ENCODE measurements at places on chromosomes 4 and X. TPM values are rescaled to one million over a fixed set of nuclear protein-coding genes. Genes with fewer than 3 reads are reported as not detected.

NEUROG2 gene
- polyA plus RNA-seq = not detected

NSUN7 gene
- polyA plus RNA-seq = 0.66 TPM

RASSF6 gene
- polyA plus RNA-seq = 0.12 TPM

GRCh38 chr4:143411527-143412419 lies 75.1 kb downstream of the GAB1 start:
- DNase-seq = peak; percentile 42

DNA sequence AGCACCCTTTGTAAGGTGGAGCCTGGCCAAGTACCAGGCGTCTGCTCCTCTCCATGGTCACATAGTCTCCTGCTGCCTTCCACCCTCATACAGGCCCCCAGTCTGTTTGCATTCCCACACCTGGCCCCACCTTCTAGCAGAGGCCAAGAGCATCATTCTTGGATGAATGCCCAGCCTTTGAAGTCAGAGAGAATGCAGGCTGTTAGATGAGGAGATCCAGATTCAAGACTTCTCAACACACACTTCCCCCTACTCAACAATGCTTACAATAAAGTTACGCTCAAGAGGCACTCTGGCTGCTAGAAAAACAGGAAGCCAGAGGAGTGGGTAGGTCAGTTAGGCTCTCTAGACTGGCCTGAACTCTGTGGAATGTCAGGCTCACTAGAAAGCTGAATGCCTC lies 43.3 kb downstream of the SHROOM4 start:
- DNase-seq = no peak

DNA sequence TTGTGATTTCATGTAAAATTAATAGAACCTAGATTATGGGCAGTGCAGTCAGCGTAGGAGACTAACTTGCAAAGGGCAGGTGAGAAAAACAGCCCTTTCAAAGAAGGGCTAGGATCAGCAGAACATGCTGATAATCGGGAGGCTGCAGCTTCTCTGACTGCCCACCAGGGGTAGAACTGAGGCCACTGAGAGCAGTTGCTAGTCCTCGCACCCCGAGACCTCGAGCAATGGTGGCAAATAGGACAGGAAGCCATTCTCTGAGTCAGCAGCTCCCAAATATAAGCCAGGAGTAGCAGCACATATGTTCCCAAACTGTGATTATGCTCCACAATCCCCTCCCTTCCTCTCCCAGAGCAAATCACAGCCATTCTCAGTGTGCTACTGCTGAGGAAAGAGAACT lies 186.5 kb downstream of the MSL3 start:
- DNase-seq = no peak

DNA sequence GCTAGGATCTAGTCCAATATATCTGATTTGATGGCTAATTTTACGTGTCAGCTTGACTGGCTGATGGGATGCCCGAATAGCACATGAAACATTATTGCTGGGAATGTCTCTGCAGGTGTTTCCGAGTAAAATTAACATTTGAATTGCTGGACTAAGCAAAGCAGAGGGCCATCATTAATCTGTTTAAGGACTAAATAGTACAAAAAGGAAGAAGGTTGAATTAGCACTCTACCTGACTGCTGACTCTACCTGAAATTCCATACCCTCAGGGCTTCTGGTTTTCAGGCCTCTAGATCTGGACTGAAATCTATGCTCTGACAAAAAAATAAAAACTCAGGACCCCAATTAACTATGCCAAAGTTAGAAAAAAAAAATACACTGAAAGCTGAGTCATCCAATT lies 1021.9 kb downstream of the FAM133A start:
- DNase-seq = no peak

Measured in hindlimb muscle (tissue), 1 donor.